ENCODE measurements at places on chromosomes 1 and 21. TPM values are rescaled to one million over a fixed set of nuclear protein-coding genes. Genes with fewer than 3 reads are reported as not detected.

The LIPI gene
- 0.12 TPM for polyA plus RNA-seq

The SEC16B gene
- polyA plus RNA-seq, result 11.2 TPM

The ATP5PB gene
- polyA plus RNA-seq, result 259 TPM

The KCNA10 gene
- 0.37 TPM for polyA plus RNA-seq

The CCDC27 gene
- polyA plus RNA-seq, result 0.16 TPM

The NR0B2 gene
- polyA plus RNA-seq, result not detected

The KCNA2 gene
- 0.80 TPM for polyA plus RNA-seq

The STXBP3 gene
- 26.0 TPM for polyA plus RNA-seq

The RXFP4 gene
- not detected for polyA plus RNA-seq

The CRYBG2 gene
- polyA plus RNA-seq, result 2.8 TPM

The CRYAA gene
- not detected for polyA plus RNA-seq
